ENCODE measurements at places on chromosomes 2 and 18.

- DNase-seq: no peak
These were observed 323.5 kb downstream of the CELF4 start for GRCh38 chr18:37242091-37242490.

GRCh38 chr2:24853996-24854395, 60.8 kb downstream of the CENPO start:
- DNase-seq: no peak

DNA sequence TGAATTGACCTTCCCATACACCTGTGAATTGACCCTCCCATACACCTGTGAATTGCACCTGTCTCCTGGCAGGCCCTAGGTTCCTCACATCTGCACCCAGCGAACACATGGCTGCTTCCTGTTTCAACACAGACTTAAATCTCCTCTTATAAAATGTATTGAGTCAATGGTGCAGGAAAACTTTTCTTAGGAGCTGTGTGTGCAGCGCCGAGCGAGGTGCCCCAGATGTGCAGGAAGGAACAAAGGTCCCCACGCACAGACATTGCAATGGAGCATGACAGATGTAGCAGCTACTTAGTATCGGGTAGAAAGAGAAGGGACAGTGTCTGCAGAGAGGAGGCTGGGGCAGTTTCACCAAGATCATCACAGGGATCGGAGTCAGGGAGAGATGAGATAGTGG, 85.5 kb upstream of the PXDN start:
- no peak for DNase-seq

DNA sequence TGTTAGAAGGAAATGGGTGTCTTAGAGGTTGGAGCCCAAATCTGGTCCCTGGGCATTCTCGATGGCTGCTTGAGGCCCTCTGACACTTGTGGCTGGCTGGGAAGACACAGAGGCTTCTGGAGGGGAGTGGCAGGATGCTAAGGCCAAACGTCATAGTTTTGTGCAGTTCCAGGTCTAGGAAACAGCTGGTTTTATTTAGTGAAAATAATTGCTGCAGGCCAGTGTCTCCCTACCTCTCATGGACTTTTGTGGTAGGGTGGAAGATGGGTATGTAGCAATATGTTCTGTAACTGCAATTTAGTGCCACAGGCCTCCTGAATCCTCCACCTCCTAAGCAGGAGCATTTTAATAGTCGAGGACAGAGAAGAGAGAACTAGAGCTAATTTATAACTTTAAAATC, 32.2 kb upstream of the SPRED2 start:
- no peak for DNase-seq

DNA sequence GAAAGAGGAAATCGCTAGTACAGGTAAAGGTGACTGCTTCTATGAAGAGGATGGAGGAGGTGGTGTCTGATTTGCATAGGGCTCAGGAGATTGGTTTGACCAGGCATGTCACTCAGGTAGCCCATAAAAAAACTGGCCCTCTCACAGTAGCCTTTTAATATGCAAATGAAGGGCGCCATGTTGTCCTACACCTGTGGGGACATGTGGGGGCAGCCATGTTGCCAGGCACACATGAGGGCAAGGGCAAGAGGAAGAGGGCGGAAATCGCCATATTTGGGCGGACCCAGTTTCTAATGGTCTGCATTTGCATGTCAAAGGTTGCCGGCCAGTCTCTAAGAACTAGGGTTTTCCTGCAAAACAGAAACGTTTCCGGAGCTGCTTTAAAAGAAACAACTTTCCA, 1330.6 kb downstream of the DSC3 start:
- no peak for DNase-seq

DNA sequence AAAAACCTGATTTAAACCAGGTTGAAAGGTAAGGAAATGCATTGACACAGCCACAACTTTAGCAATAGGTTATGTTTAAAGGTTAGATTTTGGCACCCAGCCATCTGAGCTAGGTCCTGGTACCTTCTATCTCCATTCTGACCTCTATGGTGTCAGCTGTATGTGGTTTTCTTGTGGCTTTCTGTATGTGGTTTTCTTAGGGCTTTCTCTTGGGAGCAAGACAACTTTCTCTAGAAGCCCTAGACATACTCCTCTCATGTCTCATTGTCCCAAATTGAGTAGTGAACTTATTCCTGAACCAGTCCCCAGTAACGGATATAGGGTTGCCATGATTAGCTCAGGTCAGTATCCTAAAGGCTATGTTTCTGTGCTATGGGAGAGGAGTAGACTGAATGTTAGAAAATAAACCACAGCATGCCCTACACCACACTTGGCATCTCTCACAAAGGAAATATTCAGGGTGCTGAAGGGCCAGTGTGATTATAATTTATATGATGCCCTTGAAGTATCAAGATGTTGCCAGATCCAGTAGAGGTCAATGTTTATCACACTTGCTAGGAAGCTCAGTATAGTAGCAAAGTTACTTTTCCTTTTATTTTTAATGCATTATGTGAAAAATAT, 176.1 kb downstream of the CAPN13 start:
- no peak for DNase-seq

GRCh38 chr2:71045151-71045550, 23.3 kb upstream of the NAGK start:
- no peak for DNase-seq

DNA sequence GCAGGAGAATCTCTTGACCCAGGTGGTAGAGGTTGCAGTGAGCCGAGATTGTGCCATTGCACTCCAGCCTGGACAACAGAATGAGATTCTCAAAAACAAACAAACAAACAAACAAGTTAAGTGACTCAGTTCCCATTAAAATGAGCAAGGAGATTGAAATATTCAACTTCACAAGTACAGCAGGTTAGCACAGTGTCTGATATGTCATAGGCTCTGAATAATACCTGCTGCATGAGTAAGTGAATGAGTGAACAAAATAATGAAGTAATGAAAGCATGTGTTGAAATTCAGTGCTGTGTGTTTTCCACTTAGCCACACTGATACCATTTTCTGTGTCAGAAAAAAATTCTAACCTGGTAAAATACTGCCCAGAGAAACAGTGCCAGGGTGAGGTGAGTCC, 41.9 kb upstream of the SETBP1 start:
- no peak for DNase-seq

GRCh38 chr18:71327850-71328249, 1039.0 kb downstream of the SOCS6 start:
- DNase-seq: no peak

DNA sequence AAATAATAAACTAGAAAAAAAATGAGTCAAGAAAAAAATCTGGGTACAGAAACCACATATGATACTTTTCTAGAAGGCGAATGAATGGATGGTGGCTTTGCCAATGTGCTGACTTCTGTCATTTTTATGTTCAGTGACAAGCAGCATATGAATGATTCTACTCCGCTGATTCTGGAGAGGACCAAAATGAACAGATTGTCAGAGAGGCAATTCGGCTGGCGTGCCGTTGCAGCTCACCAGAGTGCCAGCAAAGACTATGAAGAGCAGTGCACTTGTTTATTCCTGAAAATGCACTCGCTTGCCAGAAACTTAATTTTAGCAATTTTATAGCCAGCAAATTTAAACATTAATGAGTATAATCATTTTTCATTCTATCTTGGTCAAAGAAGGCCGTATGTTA, 105.9 kb upstream of the NYAP2 start:
- no peak for DNase-seq

DNA sequence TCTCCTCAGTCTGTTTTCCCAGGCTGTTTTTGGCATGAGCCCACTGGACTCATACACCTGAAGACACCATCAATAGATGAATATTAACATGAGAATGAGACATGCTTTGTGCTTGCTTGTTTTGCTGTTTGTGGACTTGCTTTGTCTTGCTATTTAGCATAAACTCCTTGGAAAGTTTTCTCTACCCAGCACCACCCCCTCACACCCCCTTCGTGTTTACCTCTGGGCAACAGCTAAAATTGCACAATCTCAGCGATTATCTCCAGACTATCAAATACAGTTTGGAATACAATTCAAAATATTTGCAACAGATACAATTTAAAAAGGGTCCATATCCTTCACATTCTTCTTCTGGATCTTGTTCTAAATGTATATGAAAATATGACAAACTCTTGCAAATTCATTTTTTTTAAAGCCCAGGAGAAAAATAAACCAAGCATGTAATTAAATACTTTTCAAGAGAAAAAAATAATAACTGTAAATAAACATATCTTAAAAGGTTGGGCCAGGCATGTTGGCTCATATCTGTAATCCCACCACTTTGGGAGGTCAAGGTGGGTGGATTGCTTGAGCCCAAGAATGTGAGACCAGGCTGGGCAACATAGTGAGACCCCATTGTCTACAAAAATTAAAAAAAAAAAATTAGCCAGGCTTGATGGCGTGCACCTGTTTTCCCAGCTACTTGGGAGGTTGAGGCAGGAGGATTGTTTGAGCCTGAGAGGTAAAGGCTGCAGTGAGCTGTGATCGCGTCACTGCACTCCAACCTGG, 32.3 kb upstream of the PMAIP1 start:
- DNase-seq: no peak
